Astrocyte of the hippocampus (primary cell): ENCODE measurements at places on chromosomes 11 and 22.

DNA sequence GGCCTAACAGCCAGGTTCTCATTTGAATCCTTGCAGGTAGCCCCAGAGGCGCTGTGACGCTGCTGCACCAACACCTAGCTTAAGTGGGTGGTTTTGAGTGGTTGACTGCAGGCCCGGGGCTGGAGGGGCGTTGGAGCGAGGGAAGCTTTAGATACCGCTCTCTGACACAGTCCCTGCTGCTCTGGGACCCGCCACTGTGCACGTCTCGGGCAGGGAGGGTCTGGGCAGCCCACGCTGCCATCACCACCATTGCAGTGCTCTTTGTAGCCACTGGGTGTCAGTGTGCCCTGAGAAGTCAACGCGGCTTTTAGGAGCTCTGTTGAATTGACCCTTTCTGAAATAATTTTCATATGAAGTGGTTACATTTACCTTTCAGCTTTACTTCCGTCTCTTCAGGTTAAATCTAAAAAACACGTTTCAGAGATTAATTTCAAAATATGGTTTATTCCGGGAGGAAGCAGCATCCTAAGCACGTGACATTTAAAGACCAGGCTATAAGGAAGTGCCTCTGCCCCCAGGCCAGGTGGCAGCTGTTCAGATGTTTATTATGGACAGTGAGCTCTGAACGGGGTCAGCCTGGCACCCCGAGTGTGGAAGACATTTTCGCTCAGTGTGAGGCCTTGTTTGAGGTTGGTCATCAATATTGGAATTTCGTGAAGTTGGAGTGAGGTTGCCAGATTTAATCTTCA lies 30.9 kb upstream of the PARVB start:
- DNase-seq = peak; percentile 78

DNA sequence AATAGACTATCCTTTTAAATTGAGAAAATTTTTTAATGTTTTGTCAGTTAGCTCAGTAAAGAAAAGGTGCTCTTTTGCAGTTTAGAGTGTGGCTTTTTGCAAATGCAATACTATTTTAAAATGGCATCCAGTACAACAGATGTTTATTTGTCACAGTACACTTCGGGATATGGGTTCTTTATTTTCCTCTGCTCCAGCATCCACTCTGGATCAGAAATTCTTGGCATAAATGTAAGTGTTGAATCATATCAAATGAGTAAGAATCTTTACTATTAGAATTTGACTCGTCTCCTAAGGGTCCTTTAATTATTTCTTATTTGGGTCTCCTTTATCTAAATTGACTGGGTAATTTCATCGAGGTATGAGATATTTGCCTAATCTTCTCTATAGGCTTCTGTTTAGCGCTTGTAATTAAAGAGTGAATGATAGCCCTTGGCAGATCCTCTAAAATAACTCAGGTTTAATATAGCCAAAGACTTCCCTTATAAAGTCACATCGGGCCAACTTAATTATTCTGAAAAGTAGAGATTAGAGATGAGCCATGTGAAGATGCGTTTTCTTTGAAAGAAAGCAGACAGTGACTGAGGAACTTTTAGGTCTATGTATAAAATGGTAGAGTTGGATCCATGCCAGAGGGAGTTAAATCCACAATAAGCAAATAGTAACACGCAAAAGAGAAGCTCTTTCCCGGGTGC lies 132.7 kb downstream of the CASP12 start:
- DNase-seq = no peak

- DNase-seq = no peak
These were observed 65.2 kb upstream of the PHOX2A start for GRCh38 chr11:72309074-72309598.

DNA sequence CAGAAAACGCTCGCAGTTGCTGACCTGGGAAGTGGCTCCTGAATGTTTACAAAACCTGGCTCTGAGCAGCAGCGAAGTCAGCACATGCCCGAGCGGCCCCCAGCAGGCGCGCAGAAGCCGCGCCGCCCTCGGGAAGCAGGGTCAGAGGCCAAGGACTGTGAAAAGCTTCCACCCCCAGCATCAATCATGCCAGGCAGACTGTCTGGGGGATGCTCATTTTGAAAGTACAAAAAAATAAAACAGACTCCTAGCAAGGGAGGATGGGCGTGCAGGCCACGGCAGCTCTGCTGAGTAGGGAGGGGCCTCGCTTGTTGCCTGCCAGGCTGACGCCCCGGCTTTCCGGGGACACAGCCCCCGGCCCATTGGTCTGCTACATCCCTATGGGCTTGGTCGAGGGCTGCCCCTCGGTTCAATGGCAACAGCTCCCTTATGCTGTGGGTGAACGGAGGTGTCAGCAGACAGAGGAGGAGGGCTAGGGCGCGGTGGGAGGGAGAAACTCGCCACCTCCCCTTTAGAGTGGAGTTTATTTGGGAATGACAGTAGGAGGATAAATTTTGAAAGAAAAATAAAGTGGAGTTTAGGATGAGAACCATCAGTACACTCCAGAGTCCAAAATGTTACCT lies 37.7 kb upstream of the GNB1L start:
- DNase-seq = no peak

DNA sequence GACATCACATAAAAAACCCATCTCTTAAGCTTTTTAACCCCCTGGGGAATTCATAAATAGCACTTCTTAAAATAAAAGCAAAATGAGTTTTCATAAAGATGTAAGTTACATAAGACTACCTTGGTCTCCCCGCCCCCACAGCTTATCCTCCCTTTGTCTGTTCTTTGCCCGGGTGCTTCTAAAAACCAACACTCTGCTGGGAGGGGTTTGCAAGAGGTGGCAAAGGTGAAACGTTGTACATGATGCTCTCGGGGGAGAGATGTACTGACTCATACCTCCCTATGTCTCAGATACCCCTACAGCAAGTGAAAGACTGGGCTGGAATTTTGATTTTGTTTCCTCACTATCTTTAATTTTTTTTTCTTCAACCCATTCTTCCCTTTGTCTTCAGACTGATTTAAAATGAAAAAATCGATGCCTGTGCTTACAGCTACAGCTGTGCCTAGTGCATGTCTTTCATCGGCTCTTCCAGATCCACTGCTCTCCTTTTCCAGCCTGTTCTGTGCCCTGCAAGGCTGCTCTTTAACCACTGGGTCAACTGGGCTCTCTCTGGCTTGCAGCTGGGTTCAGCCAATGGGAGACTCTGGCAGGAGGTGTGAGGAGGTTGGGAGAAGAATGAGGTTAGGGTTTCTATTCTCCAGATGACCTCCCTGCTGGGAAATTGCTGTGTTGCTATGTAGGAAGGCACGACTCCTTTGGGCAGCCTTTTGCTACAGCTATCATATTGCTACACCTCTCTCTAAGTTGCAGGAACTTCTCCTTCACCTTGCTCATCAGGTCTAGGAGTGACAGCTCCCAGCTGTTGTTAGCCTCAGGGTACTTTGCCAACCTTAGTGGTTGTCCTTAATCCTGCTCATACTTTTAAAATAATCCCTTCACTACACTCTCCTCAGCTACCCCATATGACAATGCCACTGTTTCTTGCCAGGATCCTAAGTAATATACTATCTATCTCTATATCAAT lies 266.5 kb downstream of the TENM4 start:
- DNase-seq = no peak

GRCh38 chr11:133238027-133238426 lies 294.3 kb downstream of the OPCML start:
- no peak for DNase-seq

DNA sequence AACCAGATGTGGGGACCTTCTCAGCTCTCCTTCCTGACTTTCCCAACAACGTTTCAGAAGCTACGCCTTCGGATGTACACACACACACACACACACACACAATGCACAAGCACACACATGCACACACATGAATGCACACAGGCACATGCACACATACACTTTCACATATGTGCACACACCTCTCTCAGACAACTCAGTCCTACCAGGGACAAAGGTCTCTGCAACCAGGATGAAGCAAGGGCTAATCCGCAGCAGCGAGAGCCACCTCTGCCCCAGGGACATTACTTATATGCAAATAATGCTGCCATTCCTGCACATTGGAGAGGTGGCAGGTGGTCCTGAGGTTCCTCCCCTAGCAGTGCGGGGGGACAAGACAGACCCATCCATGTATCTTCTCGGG lies 27.4 kb upstream of the LINC01488 start:
- DNase-seq = no peak
